GM12892 (cell line): ENCODE measurements at places on chromosomes 3 and 15.
A peak's percentile ranks its signal among the peaks of the same experiment; 100 is the strongest.

GRCh38 chr15:61227950-61228936 is 859 bp downstream of the RORA start:
- DNase-seq, result no peak

DNA sequence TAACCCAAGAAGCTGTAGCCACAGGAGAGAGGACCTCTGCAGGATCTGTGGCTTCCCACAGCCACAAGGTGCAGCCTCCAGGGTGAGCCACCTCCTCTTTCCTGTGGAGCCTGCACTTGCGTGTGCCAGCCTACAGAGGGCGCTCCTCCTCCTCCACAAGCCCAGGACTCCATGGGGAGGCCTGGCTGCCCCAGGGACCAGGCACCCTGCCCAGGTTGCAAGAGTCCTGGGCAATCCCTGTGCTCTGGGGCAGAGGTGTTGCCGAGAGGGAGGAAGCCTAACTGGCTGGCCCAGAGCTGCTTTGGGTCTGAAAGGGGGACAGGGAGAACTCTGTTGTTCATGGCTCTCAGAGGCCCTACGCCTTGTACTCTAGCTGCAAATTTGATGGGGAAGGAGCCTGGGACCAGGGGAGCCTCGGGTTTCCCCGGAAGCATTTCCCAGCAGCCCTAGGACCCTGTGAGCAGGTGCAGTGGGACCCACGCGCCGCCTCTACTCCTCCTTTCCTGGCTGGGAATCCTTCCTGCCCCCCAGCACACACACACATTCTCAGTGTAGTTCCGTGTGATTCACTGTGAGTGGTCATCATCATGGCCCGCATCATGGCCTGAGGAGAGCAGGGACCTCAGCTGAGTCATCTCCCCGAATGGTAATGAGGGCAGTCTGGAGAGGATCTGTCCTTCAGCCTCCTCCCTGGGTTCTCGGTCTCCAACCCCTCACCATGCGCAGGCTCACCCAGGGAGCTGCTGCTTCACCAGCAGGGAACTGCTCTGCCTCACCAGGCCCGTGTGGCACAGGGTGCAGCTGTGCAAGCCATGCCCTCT is 24.3 kb downstream of the TBC1D21 start:
- DNase-seq, result peak; percentile 86

DNA sequence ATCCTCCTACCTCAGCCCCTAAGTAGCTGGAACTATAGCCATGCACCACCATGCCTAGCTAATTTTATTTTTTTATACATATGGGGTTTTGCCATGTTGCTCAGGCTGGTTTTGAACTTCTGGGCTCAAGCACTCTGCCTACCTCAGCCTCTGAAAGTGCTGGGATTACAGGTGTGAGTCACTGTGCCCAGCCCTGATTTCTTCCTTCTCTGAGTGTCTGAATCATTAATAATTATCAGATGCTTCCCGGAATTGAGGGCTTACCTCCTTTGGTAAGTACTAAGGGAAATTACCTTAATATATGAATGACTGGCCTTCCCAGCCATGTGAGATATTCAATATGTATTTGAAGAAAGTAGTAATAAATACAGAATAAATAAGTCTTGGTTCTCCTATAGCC is 7.2 kb downstream of the CLPX start:
- DNase-seq, result no peak

DNA sequence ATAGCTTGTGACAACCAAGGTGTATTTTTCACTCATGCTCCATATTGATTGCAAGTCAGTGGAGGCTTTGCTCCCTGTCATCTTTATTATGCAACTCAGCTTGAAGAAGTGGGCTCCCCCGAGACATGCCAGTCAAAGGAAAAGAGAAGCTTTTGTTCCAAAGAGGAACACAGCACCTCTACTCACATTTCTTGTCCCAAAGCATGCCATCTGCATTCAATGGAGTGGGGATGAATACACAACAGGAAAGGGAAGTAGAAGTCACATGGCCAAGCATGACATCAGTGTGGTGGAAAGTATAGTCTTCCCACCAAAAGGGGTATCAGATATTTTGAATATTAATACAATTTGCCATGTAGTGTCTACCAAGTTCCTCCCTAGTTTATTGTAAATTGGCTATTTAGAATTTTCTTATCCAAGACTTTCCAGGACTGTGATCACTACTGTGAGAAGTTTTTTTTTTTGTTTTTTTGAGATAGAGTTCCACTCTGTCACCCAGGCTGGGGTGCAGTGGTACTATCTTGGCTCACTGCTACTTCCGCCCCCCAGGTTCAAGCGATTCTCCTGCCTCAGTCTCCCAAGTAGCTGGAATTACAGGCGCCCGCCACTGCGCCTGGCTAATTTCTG is 114.5 kb downstream of the GMPS start:
- DNase-seq, result no peak

DNA sequence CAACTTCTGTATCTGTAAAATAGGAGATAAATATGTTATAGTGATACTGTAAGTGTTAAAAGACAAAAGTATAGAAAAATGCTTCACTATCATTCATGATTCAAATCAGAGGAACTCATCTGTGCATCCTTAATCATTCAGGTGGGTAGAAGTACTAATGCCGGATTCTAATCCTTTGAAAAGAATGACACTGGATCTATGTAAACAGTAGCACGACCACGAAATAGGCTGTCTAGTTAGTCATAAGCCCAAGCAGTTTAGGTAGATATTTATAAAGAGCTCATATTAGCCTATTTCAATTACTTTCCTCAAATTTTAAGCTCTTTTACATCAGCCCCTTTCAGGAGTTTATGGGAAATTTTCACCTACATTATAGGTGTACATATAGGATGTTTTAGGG is 437.9 kb downstream of the SOX2 start:
- DNase-seq, result no peak

- no peak for DNase-seq
Observed at GRCh38 chr3:115671761-115672455, 48.6 kb downstream of the GAP43 start.

- no peak for DNase-seq
Observed at GRCh38 chr3:169993761-169994160, 27.2 kb downstream of the SEC62 start.

DNA sequence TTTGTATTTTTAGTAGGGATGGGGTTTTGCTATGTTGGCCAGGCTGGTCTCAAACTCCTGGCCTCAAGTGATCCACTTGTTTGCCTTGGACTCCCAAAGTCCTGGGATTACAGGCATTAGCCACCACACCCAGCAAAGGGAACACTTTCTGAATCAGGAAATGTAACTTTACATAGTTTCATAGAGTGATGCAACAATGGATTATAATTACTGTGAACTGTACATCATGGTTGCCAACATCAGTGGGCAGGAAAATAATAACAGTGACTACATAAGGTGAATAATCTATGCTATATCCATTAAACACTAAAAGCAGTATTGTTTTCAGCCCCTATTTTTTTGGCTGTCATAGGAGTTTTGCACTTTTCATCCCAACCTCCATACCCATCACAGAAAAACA is 5.0 kb upstream of the KPNA1 start:
- DNase-seq, result no peak
